Pons (tissue), 1 donor: ENCODE measurements at places on chromosomes 13 and 19.

- DNase-seq: peak; percentile 69
Measured at GRCh38 chr13:28657784-28658538, 969 bp upstream of the POMP start.

DNA sequence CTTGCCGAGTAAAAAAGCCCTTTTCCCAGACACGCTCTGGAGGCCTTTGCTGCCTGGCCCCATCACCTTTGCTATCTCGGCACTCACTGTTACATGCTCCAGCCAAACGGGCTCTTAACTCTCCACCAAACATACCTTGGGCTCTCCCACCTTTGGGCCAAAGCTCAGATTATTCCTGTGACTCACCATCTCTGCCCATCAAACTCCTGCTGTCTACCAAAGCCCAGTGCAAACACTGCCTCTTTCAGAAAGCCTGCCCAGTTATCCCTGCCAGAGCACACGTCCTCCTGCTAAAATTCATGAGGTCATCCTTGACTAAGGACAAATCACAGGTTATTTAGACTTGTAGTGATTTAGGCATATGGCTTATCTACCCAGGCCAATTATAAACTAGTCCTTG, 48.1 kb upstream of the SERPINE3 start:
- peak; percentile 19 for DNase-seq

DNA sequence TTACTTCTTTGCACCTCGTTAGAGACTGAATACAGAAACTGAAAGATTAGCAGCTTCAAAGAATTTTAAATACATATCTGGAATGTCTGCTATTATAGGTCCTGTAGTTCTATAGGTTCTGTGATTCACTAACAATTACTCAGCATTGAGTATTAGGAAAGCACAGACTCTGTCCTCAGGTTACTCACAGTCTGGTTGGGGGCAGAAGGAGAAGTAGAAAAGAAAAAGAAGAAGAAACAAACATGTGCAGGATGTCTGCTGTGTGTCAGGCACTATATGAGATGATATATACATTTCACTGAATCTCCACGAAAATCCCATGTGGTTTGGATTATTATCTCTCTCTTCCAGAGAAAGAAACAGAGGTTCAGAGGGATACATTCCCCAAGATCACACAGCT, 40.1 kb downstream of the SERTM1 start:
- no peak for DNase-seq

GRCh38 chr13:98458431-98458830, 118.5 kb downstream of the STK24 start:
- DNase-seq: no peak

GRCh38 chr19:15538774-15539173, 30.4 kb downstream of the CYP4F22 start:
- DNase-seq: no peak

DNA sequence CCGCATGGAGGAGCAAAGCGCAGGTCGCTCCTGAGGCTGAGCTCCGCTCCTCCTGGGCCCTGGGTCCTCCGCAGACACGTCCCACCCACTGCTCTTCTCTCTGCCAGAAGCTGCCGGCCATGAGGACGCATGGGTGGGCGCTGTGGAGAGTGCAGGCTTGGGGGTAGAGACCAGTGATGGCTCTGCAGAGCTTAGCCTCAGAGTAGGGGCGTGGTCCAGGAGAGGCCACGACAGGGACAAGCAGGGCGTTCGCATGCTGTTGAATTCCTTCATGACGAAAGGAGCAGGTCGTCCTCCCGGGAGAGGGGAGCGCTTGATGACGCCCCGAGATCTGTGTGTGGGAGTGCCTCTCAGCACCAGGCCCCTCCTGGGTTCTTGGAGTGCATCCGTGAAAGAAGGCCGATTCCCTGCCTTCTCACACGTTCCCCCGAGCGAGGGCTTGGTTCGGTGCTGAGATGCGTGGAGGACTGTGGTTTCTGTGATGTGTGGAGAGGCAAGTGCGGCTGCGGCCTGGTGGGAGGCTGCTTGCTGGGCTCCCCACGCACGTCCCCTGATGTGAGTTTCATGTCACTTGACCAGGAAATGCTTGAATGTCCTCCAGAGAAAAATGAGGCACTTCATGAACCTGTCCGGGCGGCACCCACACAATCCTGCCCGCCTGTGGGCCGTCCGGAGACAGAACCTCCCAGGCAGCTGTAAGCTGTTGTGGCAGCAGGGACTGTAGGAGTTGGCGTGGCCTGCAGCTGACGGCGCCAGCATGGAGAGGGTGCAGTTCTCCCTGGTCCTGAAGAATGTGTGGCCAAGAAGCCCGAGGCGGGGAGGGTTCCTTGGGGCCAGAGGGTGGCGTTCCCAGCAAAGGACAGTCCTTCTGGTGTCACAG, 4.5 kb downstream of the SF3A2 start:
- no peak for DNase-seq

DNA sequence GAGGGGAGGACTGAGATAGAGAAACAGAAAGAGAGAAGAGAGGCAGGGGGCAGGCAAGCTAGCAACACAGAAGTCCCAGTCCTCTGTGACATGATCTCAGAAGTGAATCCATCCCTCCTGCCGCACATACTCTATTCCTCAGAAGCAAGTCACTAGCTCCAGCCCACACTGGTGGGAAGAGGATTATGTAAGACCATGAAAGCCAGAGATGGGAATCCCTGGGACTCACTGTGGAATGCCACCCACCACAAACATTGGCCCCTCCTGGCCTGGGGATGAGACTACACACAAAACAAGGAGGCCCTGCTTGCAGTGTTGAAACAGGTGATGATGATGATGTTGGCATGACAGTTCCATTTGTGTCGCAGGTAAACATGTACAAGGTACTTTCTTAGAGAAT, 419.9 kb downstream of the IRS2 start:
- DNase-seq: no peak

- no peak for DNase-seq
Measured at GRCh38 chr19:54469496-54469934, 3.6 kb downstream of the CDC42EP5 start.

GRCh38 chr13:51035469-51035868, 75.6 kb downstream of the C13orf42 start:
- no peak for DNase-seq

DNA sequence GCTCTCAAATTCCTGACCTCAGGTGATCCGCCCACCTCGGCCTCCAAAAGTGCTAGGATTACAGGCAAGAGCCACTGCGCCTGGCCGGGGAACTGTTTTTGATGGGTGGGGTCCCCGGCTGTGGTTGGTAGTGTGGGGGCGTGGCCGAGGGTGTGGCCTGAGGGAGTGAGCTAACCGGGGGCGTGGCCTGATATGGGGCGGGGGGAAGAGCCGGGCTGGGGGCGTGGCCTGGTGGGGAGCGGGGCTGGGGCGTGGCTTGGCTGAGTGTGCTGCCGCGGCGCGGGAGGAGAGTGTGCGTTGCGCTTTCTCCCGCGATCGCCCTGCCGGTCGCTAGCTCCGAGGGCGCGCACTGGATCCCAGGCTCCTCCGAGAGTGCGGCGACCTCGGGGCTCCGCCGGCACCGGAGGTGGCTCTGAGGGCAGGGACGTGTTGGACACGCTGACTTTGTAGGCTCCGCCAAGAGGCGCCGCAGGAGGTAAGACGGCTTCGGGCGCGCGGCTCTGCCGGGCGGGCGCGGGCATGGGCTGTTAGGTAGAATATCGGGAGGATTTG, at the start of gene SPATA13:
TSS of gene SPATA13 (plus strand) at position 263 of the 552 bp plus-strand sequence. CDS start 62,210 bp downstream, outside the sequence.
- DNase-seq: peak; percentile 90

DNA sequence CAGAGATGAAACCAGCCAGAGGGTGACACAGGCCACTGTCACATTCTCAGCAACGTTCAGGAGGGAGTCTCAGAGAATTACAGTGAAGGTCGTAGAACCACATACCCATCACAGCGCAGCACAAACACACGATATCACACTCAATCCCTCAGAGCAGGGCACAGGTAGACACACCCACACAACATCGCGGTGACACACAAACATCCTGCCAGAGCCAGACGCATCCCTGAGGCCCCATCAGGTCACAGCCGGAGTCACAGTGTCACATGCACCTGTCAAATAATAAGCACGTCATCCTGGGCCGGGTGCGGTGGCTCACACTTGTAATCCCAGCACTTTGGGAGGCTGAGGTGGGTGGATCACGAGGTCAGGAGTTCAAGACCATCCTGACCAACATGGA, 17.5 kb downstream of the ELAVL3 start:
- no peak for DNase-seq
